ENCODE measurements at places on chromosomes 2 and 18. TPM values are rescaled to one million over a fixed set of nuclear protein-coding genes. Genes with fewer than 3 reads are reported as not detected.

Gene G6PC2
- total RNA-seq, result not detected

GRCh38 chr18:48308755-48309575 lies 100.2 kb downstream of the ZBTB7C start:
- no peak for DNase-seq
- H3K27me3 ChIP-seq, result peaks cover 33% of the 10 kb centered on the region

DNA sequence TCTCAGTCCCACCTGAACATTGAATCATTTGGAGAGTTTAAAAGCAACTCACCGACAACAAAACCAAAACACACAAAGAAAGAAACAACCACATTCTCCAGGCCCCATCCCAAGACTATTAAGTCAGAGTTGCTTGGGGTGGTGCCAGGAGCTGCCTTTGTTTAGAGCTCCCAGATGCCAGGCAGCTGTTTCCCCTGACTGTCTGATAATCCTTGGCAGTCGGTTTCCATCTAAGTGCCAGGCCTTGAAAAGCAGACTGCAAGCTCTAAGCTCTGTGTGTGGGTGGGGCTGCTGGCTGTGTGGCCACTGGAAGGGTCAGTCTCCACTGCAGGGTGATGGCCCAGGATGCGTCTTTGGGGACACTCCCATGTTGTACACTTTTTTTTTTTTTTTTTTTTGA lies 255.3 kb upstream of the AGAP1 start:
- H3K36me3 ChIP-seq, result no peaks in the 10 kb centered on the region
- H3K27ac ChIP-seq, result no peak overlapping the region
- H3K4me1 ChIP-seq, result no peaks in the 10 kb centered on the region
- no peak for DNase-seq
- H3K27me3 ChIP-seq, result peaks cover 2% of the 10 kb centered on the region

DNA sequence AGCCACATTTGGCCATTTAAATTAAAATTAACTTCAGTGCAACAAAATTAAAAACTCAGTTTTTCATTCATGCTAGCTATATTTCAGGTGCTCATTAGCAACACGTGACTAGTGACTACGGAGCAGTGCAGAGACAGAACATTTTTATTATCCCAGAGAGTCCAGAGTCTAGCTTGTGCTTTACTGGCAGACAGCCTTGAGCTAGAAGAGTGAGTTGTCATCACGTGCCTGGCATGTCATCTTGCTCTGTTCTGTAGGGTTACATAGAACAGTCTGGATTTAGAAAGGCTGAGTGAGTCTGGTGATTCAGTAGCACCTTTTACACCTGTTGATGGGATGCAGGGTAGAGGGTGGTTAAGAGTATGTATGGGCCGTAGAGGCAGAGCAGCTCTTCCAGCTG lies 136.9 kb upstream of the IL1R2 start:
- no peak overlapping the region for H3K27ac ChIP-seq
- peaks cover 7% of the 10 kb centered on the region for H3K4me1 ChIP-seq
- H3K36me3 ChIP-seq, result peaks cover 53% of the 10 kb centered on the region
- no peaks in the 10 kb centered on the region for H3K27me3 ChIP-seq

- H3K27ac ChIP-seq, result no peak overlapping the region
- H3K4me1 ChIP-seq, result peaks cover 3% of the 10 kb centered on the region
- no peaks in the 10 kb centered on the region for H3K36me3 ChIP-seq
These were observed 195.1 kb downstream of the LPIN1 start for GRCh38 chr2:11941201-11942177.

Gene SYT4
- not detected for total RNA-seq

DNA sequence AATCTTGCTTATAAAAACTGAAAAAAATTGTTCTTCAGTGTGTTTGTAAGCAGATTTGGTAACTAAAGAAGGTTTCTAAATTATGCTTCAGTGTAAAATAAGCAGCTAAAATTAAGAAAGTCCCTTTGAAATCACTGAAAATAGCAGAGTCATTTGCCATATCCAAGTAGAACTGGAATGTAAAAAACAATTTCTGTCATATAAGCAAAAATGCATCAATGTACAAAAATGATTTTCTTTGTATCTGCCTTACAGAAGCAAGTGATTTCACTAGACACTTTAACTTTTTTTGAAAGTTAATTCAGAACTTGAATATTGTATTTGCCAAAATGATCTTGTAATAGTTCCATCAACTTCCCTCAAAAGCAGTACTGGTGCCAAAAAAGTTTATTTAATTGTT lies 121.7 kb upstream of the CD226 start:
- peaks cover 12% of the 10 kb centered on the region for H3K4me1 ChIP-seq
- H3K4me3 ChIP-seq, result no peak overlapping the region
- no peak for DNase-seq
- H3K27me3 ChIP-seq, result no peaks in the 10 kb centered on the region
- H3K36me3 ChIP-seq, result peaks cover 10% of the 10 kb centered on the region

DNA sequence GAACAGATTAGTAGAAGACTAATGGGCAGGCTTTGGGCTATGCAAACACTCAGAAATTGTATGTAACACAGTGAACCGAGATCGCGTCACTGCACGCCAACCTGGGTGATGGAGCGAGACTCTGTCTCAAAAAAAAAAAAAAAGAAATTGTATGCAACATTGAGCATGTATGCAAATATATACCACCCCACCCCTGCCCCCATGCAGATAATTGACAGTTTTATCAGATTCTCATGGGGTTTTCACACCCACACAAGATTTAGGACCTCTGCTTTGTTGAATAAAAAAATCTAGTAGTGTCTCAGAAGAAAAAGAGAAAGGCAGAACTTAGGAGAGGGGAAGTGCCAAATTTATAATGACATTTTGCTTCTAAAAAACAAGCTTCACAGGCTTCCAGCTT lies 131.6 kb upstream of the FN1 start:
- no peak overlapping the region for H3K4me3 ChIP-seq
- H3K4me1 ChIP-seq, result peaks cover 13% of the 10 kb centered on the region
- DNase-seq, result no peak
- H3K27ac ChIP-seq, result no peak overlapping the region

Gene PDCL3
- 20.4 TPM for total RNA-seq

DNA sequence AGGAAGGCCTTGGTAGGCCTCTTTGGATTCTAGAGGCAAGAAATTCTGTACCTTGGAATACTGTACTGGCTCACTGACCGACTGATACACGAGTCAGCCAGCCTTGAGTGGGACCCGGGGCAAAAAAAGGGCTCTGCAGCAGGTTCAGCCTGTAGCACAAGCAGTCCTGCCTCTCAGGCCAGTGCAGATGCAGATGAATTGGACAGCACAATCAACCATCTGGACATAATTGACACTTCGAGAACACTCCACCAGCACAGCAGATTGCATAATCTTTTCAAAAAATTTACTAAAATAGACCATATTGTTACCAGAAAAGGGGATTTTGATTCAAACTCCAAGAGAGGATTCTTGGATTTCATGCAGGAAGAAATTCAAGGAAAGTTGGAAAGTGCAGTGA lies 241.6 kb downstream of the RPIA start:
- no peak overlapping the region for H3K4me3 ChIP-seq
- no peak overlapping the region for H3K27ac ChIP-seq

DNA sequence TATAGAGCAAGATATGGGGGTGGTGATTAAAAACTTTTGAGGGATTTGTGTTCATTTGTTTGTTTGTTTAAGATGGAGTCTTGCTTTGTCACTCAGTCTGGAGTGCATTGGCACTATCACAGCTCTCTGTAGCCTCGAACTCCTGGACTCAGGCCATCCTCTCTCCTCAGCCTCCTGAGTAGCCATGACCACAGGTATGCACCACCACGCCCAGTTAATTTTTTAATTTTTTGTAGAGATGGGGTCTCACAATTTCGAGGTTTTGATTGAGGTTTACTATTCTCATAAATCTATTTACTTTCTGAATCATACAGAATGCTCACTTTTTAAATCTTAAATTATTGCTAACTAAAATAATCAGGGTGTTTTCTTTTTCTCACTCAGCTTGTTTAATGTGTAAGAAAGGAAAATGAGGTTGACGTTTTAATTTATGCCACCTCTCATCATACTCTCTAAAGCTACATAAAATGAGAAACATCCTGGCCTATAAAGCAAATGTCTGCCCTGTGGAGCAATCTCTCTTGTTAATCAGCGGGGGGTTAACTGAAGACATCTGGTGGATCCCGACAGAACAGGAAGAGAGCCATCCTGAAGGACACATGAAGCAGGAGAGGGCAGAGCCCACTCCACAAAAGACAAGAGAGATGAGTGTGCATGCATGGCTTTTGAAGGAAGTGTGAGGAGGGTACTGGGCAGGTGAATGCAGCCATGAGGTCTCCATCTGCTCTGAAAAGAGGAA lies 589.1 kb upstream of the SLC8A1 start:
- no peak for DNase-seq
- no peaks in the 10 kb centered on the region for H3K36me3 ChIP-seq
- H3K27ac ChIP-seq, result no peak overlapping the region

GRCh38 chr18:9810299-9810698 lies 75.5 kb upstream of the TXNDC2 start:
- no peak overlapping the region for H3K4me3 ChIP-seq
- no peak for DNase-seq
- peaks cover 71% of the 10 kb centered on the region for H3K4me1 ChIP-seq
- H3K36me3 ChIP-seq, result no peaks in the 10 kb centered on the region
- no peaks in the 10 kb centered on the region for H3K27me3 ChIP-seq

GRCh38 chr2:73979686-73980085 lies 5.0 kb upstream of the TET3 start:
- no peaks in the 10 kb centered on the region for H3K36me3 ChIP-seq
- peaks cover 26% of the 10 kb centered on the region for H3K4me1 ChIP-seq
- H3K4me3 ChIP-seq, result no peak overlapping the region
- peaks cover 6% of the 10 kb centered on the region for H3K27me3 ChIP-seq

- H3K27me3 ChIP-seq, result no peaks in the 10 kb centered on the region
- DNase-seq, result no peak
- H3K4me1 ChIP-seq, result no peaks in the 10 kb centered on the region
- no peaks in the 10 kb centered on the region for H3K36me3 ChIP-seq
These were observed 898.1 kb downstream of the EPHA4 start for GRCh38 chr2:220674033-220674432.

Gene SMAD2
- 145 TPM for total RNA-seq

DNA sequence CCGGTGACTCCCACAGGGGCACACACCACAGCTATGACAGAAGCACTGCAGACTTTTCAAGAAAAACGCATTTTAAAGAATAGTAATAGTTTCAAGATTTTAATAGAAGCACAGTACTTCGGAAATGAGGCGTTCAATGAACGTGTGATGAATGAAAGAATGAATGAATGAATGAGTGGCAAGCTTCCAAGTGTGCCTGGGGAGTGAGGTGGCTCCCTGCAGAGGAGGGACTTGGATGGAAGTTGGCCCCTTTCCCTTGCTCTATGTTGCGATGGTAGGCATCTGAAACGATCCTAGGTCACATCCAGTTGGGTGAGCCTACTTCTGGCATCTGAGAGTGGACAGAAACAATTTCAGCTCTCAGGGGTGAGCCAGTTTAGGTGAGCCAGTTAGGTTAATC lies 65.6 kb downstream of the NCKAP5 start:
- H3K27me3 ChIP-seq, result peaks cover 26% of the 10 kb centered on the region
- peaks cover 24% of the 10 kb centered on the region for H3K4me1 ChIP-seq
- DNase-seq, result no peak
- H3K27ac ChIP-seq, result no peak overlapping the region
- no peaks in the 10 kb centered on the region for H3K36me3 ChIP-seq

DNA sequence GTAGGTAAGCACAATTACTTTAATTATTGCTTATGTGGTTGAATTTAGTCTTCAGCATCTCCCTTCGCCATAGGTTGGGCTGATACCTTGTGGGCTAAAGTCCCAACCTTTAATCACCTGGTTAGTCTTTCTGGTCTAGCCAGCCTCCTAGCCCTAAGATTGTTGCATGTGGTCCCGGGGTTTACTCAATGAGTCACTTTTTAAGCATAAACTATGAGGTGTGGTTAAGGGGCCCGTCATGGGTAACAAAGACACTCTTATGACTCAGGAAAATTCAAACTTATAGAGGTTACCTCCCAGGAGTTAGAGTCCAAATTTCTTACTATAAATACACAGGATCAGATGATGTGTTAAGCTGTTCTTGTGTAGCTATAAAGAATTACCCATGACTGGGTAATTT lies 841.6 kb downstream of the TRIB2 start:
- peaks cover 11% of the 10 kb centered on the region for H3K27me3 ChIP-seq
- no peaks in the 10 kb centered on the region for H3K36me3 ChIP-seq
- H3K4me1 ChIP-seq, result no peaks in the 10 kb centered on the region
- DNase-seq, result no peak

DNA sequence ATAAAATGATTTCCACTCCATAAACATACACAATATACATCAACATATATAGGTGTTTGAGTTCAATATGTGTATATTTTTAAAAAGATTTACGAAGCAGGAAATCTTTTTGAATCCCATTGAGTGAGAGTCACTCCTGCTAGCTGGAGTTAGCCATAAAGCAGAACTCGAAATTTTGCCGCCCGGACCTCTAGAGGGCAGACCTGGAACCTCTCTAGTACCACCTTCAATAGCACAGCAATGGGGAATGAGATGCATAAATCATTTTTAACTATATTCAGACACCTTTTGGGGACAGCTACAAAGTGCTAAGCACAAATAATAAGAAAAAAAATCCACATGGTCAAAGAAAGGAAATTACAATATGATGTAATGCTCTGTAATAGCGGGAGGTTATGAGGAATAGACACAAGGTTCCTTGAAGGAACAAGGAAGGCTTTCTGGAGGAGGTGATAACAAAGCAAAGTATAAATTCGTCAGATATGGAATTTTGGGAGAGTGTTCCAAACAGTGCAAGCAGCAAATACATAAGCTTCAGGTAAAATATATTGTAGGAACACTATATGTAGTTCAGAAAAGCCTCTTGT lies 533.4 kb downstream of the ERBB4 start:
- DNase-seq, result no peak
- no peaks in the 10 kb centered on the region for H3K27me3 ChIP-seq

Gene NT5DC4
- total RNA-seq, result not detected

Gene MARCO
- not detected for total RNA-seq

- peaks cover 61% of the 10 kb centered on the region for H3K36me3 ChIP-seq
- H3K27ac ChIP-seq, result no peak overlapping the region
These were observed 11.8 kb downstream of the CNDP2 start for GRCh38 chr18:74507927-74508326.

Gene INPP5D
- total RNA-seq, result 0.40 TPM

- DNase-seq, result no peak
- no peaks in the 10 kb centered on the region for H3K4me1 ChIP-seq
- H3K27ac ChIP-seq, result no peak overlapping the region
- H3K36me3 ChIP-seq, result no peaks in the 10 kb centered on the region
- H3K27me3 ChIP-seq, result peaks cover 79% of the 10 kb centered on the region
These were observed 150.7 kb upstream of the SLC14A2 start for GRCh38 chr18:45464619-45465018.

Gene ALPG
- total RNA-seq, result not detected

DNA sequence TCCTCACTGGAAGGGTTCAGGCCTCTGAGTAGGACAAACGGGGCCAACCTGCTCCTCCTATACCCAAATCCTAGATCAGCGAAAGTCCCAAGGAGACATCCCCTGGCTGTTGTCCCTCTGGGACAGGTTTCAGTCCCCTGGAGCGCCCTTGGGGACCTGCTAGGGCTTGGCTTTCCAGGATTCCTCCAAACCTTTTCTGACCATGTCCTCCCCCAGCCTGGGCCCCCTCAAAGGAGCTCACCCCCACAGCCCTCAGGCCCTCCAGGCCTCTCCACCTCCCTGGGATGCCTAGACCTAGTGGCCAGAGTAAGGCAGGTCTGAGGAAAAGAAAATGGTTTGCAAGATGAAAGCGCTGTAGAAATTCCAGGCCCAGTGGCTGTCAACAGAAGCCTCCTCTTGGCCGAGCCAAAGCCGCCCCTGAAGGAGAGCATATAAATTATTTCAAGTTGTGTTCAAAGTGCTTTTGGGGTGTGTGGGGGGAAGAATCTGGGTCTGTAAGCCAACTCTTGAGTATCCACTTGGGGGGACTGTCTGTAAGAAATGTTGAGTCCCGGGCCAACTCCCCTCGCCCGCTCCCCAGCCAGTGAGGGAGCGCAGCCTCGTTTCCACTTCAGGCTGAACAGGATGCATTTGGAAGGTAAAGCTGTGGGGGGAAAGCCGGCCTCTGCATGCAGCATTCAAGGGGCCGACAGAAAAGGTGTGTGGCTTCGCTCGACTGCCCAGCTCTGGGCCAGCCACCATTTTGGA lies 158.6 kb downstream of the DYSF start:
- peaks cover 7% of the 10 kb centered on the region for H3K4me1 ChIP-seq
- no peak overlapping the region for H3K4me3 ChIP-seq
- no peaks in the 10 kb centered on the region for H3K27me3 ChIP-seq
- DNase-seq, result peak; percentile 79
- no peak overlapping the region for H3K27ac ChIP-seq

All from osteocyte (in vitro differentiated cells).